ENCODE measurements at places on chromosomes 13 and 19.

DNA sequence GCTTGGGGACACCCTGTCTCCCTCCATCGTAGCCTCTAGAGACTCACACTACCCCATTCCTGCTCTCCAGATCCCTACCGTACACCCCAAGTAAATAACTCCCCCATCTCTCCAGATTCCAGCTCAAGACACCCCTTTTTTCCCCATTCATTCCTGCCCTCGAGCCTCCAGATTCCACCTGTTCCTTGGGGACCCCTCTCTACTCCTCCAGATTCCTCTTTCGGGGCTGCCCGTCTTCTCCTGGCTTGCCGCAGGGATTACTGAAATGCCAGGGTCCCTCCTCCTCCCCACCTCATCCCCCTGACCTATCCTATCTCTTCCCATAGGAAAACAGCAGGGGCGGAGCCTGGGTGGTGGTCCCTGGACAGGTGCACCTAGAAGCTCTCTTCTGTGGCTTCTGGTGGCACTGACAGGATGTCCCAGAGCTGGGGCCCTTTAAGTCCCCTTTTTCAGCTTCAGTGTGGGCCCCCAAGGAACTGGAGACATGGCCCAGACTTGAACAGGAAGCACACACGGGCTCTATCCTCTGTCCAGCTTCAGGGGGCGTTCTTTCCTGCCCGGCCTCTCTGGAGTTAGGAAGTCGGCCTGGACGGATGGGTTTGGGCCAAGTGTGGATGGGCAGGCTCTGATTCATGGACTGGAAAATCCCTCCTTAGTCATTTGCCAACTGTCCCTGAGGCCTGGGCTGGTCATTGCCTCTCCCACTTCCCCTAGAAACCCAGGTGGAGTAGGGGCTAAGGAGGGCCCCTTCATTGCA lies 1.2 kb downstream of the ZSWIM4 start:
- no peak for DNase-seq

DNA sequence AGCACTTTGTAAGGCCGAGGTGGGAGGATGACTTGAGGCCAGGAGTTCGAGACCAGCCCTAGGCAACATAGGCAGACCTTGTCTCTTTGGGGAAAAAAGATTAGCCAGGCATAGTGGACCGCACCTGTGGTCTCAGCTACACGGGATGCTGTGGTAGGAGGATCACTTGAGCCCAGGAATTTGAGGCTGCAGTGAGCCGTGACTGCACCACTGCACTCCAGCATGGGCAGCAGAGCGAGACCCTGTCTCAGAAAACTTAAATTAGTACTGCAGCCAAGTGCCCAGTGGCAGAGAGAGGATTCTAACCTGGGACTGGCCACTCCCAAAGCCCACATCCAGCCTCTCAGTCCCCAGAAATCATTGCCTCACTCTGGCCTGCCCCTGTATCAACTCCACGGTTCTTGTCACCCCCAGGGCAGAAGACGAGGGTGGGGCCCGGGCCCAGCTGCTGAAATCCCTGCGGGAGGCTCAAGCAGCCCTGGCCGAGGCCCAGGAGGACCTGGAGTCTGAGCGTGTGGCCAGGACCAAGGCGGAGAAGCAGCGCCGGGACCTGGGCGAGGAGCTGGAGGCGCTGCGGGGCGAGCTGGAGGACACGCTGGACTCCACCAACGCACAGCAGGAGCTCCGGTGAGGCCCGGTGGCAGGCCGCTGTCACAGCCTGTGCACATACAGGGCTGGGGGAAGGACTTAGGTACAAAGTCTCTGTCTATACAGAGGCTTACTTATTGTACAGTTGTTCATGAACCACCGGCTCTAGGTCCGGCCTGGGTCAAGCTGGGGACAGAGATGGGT lies 53.4 kb downstream of the KCNC3 start:
- no peak for DNase-seq

- DNase-seq, result no peak
Measured at GRCh38 chr13:102729560-102730270, 34.9 kb upstream of the METTL21C start.

DNA sequence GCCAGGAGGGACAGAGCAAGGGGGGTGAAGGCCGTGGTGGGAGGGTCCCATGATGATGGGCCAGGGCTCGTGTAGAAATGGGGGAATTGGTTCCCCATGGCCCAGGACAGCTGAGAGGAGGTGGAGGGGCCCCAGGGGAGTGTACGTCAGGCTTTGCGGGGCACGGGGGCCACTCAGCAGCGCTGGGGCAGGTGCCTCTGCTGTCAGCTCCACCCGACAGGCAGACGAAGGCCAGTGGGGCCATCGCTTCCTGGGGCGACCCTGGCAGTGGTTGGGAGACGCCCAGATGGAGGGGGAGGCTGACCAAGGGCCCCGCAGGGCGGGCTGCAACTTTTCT lies 1.9 kb upstream of the TEKTIP1 start:
- DNase-seq, result no peak

DNA sequence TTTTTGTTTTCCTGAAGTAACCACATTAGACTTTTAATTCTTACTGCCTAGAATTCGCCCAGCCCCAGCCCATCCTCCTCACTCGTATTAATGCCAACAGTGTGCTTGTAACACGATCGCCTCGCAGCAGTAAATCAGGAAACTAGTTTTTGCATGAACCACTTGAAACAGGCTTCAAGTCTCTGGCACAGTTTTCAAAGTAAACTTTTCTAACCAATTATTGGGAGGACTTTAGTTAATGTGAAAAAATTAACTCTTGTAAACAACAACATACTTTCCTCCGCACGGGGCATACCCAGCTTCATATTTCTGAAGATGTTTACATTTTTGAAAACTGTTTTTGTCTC lies 39.2 kb downstream of the TNFRSF19 start:
- DNase-seq, result no peak

DNA sequence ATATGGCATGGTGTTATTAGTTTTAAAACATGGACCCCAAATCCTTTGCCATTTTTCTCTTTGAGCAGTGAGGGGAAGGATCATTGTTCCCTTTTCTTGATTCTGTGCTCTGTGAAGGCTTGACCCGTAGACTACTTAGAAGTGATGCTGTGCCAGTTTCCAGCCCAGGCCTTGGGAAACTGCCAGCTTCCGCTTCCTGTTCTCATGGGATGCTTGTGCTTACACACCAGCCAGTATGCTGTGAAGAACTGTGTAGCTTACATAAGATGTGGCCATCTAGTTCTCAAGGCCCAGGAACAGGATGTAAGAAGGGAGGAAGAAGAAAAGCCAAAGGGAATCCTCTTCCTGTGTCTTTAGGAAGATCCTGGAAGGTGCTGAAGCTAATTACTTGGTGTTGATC lies 180.9 kb downstream of the PCCA start:
- no peak for DNase-seq

GRCh38 chr13:46179491-46179908 lies 2.5 kb downstream of the LCP1 start:
- no peak for DNase-seq

GRCh38 chr19:7355151-7355820 lies 6.5 kb downstream of the ARHGEF18 start:
- DNase-seq, result no peak

DNA sequence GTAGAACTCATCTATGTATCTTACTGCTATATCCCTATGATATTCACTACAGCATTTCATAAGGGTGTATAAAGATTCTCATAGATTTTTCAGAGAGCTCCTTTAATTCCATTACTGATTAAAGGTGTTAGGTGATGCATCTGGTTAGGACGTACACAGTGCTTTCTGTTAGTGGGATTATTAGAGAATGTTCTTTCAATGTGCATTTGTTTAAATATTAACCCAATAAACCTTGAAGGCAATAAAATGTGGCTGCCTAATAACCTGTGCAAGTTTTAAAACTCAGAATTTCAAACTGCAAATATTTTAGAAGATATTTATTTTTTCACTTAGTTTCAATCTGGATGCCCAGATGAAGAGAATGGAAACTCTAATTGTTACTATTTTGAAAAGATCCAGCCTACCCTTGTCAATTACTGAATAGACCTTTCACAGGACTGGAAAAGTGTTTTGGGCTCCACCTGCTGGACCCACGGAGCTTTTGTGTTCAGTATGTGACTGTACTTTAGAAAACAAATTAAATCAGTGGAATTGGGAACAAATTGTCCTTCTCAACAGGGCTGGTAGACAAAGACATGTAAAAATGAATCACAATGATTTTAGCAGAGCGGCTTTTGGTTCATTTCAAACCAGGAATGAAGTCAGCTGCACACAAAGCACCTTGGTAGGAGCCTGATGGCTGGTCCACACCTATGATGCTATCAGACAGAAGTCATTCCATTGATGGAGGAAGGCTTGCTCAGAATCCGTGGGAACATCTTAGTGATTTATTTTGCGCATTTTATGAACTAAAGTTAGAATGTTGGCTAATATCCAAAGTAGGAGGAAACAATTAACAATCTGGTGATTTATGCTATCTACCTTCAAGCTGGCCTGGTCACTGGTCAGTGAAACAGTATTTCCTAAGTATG lies 89.4 kb upstream of the RAP2A start:
- DNase-seq, result no peak

DNA sequence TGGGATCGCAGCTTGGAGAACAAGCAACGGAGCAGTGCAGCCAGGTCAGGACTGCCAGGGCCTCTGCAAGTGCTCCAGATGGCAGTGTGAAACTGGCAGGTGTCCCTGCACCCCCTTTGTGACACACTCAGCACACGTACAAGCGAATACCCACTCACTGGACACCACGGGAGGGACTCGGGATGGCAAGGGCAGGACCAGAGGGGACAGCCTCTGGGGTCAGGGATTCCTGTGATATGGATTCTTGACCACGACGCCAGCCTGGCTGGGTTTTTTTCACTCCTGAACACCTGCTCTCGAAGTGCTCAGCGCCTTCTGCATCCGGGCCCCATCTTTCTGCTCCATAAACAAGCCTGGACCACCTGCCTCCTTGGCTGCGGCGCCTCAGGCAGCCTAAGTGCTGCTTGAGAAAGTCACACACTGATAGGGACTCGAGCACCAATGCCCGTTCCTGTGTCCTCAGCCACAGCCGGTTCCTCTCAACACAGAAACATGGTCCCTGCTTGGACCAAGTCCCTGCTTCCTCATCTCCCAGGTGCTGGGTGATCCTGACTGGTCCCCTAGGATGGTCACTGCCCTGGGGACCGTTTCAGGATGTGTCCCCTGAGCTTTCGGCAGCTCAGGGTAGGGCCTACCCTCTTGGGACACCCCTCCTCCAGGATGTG lies 22.0 kb downstream of the ELAVL1 start:
- peak; percentile 19 for DNase-seq

- DNase-seq, result no peak
Measured at GRCh38 chr19:39183104-39183503, 13.7 kb upstream of the NCCRP1 start.

DNA sequence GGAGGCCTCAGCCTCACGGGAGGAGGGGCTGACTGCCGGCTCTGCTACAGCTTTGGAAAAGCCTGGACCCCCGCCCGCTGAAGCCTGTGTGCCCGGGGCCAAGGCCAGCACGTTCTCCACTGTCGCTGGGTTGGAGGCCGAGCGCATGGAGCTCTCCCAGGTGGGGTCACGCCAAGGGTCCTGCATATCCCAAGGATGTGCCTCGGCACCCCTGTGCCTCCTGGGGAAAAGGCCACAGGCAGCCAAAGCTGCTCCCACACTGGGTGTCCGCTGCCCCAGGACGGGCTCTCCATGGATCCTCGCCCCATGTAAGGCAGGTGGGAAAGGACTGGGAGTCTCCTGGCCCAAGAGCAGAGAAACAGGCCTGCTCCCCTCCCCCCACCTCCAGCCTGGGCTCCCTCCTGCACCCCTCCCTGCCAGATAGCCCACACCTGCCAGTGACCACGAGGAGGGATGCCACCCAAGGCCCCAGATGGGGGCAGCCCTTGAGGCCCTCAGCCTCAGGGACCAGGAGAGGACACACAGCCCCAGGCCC lies 64.0 kb downstream of the MLLT1 start:
- no peak for DNase-seq

GRCh38 chr13:105518086-105518485 lies 1017.4 kb downstream of the EFNB2 start:
- DNase-seq, result no peak

DNA sequence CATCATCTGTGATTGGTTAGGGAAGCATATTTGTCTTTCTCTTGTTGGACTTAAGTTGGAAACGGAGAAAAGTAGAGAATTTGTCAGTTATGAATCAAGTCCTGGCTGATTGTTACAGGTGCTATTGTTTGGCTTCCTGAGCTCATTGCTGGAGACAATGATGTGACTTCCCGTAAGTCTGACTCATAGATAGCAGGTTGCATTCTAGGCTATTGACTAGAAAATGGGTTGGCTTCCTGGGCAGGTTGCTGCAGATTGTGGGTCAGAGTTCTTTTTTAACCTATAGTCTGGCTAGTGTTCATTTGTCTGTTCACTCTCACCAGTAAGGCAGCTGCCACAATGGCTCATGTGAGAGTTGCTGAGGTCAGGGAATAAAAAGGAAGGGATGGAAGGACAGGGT lies 101.5 kb downstream of the CCNA1 start:
- no peak for DNase-seq

DNA sequence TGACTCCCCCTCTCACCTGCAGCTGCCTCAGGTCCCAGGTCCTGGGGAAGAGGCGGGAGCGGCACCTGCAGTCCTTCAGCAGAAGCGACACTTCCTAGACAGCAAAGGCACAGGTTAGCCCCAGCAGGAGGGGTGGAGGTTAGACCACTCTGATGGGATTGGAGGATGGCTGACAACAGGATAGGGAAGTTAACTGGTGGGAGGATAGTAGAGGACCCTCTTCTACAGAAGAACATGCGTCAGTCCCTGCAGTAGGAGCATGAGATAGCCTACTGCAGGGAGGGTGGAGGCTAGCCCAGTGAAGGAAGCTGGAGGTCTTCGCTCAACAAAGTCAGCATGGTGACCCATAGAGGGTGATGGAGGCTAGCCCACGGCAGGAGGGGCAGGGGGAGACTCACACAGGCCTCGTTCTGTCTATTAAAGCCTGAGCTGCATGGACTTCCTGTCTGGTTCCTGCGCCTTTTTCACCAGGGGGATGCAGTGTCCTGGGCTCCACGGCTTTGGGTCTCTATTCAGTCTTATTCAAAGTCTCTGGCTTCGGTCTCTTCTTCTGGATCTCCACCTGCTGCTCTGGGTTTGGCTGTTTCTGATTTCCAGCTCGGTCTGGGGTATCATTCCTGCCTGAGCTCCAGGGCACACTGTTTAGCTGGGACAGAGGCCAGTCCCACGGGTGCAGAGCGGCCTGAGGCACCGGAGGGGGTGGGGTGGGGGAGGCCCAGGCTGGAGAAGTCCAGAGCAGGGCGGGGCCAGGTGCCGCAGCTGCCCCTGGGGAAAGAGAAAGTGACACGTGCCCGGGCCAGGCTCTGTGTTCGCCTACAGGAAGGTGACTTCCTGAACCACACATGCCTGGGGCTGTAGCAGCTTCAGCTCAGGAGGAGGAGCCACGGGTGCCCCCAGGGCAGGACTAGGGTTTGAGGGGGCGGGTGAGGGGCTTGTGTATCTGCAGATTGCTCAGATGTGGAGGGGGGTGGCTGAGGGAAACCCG lies 7.3 kb downstream of the IFNL3 start:
- no peak for DNase-seq

- DNase-seq, result no peak
Measured at GRCh38 chr19:38333245-38333644, 2.4 kb upstream of the CATSPERG start.

GRCh38 chr19:58248886-58249285 lies 20.2 kb downstream of the ZNF544 start:
- DNase-seq, result no peak

Data from NCI-H2107 (cell line).